Activated CD4-positive, alpha-beta T cell treated with anti-CD3 and anti-CD28 coated beads, Interleukin-2, amount 10 ng/mL, durations not matched to agents 7 days and 5 days (primary cell): ENCODE measurements at places on chromosomes 12 and 14. TPM values are rescaled to one million over a fixed set of nuclear protein-coding genes. Genes with fewer than 3 reads are reported as not detected.

The IFNG gene
- total RNA-seq, result 2.8 TPM

The AICDA gene
- total RNA-seq, result not detected

The AKAP6 gene
- total RNA-seq, result 0.62 TPM

The OR6C2 gene
- total RNA-seq, result not detected

The COCH gene
- 0.33 TPM for total RNA-seq

The TMTC1 gene
- total RNA-seq, result not detected

The PSMC6 gene
- 75.4 TPM for total RNA-seq

The AQP2 gene
- total RNA-seq, result not detected

DNA sequence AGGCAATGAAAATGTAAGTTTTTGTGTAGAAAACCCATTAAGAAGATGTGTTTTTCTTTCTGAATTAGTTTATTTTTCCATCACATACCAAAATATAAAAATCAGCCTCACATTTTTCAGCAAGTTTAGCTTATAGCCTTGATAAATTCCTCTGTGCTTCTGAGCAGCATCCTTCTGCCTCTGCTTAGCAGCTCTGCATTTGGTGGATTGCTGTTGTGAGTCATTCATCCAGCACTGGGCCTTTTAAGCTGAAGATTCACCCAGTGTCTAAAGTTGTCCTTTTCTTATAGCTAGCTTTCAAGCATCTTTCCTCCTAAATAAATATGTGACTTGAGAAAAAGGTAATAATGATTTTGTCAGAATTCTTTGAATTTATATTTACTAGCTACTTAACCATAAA lies 206.1 kb downstream of the PCNX1 start:
- no peak overlapping the region for H3K27ac ChIP-seq
- H3K27me3 ChIP-seq, result no peaks in the 10 kb centered on the region
- DNase-seq, result no peak
- no peak overlapping the region for H3K4me3 ChIP-seq

- no peaks in the 10 kb centered on the region for H3K4me1 ChIP-seq
- no peak overlapping the region for H3K27ac ChIP-seq
- H3K36me3 ChIP-seq, result no peaks in the 10 kb centered on the region
- peaks cover 10% of the 10 kb centered on the region for H3K27me3 ChIP-seq
These were observed 20.3 kb downstream of the PRICKLE1 start for GRCh38 chr12:42568952-42569915.

- H3K4me3 ChIP-seq, result no peak overlapping the region
- H3K27me3 ChIP-seq, result no peaks in the 10 kb centered on the region
- no peaks in the 10 kb centered on the region for H3K36me3 ChIP-seq
- H3K27ac ChIP-seq, result no peak overlapping the region
- no peak for DNase-seq
These were observed 158.6 kb downstream of the PAX9 start for GRCh38 chr14:36820111-36820709.

DNA sequence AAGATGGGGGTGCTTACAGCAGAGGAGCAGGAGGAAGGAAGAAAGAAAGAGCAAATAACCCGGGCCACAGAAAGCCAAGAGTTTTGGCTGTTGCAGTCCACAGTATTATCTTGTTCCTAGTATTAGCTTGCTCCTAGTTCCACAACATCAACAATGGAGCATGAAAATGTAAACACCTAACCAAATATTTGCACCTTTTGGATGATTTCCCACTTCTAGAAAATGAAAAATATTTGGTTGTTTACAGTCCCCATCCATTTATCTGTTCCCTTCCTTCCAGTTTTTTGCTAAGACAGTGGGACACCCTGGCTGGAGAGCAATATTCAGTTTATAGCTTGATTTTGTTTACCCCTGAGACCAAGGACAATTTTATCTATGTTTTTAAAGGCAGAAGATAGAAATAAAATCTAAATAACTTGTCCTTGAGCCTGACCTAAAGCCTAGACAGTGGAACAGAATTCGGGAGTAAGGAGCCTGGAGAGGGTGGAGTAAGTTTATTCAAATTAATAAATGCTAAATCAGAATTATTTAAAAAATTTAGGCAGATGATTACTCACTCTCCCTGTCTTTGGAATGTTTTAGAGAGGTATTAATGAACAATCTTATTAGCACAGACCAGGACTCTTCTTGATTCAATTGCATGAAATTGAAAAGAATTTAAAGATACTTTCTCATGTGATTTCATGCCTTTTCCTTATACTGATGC lies 51.6 kb downstream of the RESF1 start:
- DNase-seq, result no peak
- H3K4me1 ChIP-seq, result peaks cover 6% of the 10 kb centered on the region
- no peak overlapping the region for H3K4me3 ChIP-seq
- H3K27ac ChIP-seq, result no peak overlapping the region
- H3K36me3 ChIP-seq, result no peaks in the 10 kb centered on the region

DNA sequence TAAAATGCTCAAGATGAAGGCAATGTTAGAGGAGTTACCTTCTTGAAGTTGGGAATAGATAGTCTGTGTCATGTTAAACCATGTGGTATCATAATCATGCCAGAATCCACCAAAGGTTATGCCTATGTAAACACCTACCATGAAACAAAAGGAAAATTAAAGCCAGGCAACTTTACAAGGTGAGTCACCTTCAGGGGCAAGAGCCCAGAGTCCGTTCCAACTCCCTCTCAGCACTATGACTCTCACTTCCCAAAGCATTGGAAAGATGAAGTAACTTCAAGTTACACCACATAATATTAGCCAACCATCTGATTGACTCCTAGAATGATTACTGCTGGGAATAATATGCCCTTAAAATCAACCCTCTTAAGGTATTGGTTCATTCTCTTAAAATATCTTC lies 38.5 kb downstream of the CATSPERB start:
- peaks cover 12% of the 10 kb centered on the region for H3K36me3 ChIP-seq
- H3K27me3 ChIP-seq, result no peaks in the 10 kb centered on the region
- no peak overlapping the region for H3K27ac ChIP-seq
- no peak overlapping the region for H3K4me3 ChIP-seq

DNA sequence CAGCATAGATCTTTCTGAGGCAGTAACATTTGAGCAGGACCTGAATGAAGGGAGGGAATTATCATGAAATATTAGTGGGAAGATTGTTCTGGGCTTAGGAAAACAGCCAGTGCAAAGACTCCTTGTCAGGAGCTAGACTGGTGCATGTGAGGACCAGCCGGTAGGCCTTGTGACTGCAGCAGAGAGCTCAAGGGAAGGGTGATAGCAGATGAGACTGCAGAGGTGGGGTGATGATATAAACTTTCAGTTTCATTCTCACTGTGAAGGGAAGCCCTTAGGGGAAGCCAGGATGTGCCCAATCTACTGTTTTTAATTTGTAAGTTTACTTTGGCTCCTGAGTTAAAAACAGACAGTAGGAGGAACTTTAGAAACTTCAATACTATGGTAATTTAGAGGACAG lies 12.4 kb downstream of the IL22 start:
- peaks cover 54% of the 10 kb centered on the region for H3K4me1 ChIP-seq
- peaks cover 14% of the 10 kb centered on the region for H3K36me3 ChIP-seq
- peak overlapping the region; percentile 97 for H3K27ac ChIP-seq
- DNase-seq, result peak; percentile 75

DNA sequence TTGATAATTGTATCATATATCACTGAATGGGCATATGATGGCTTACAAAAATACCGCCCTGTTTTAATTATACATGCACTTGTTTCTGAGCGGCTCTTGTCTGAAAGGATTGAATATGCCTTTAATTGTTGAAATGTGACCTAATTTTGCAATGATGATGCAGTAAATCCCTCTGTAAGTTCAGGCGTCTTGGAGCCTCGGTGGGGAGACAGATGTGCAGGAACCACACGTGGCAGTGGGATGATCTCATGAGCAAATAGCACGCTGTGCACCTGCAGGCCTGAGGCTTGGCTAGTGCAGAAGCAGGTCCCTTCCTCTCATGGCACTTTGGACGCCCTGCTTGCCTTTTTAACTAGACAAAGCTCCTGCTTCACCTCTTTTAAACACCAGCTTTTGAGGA lies 49.3 kb upstream of the ASPG start:
- no peak overlapping the region for H3K27ac ChIP-seq
- peaks cover 7% of the 10 kb centered on the region for H3K27me3 ChIP-seq
- no peaks in the 10 kb centered on the region for H3K36me3 ChIP-seq
- no peaks in the 10 kb centered on the region for H3K4me1 ChIP-seq

- peaks cover 55% of the 10 kb centered on the region for H3K4me1 ChIP-seq
- H3K4me3 ChIP-seq, result no peak overlapping the region
- H3K27ac ChIP-seq, result no peak overlapping the region
- H3K27me3 ChIP-seq, result no peaks in the 10 kb centered on the region
- peaks cover 47% of the 10 kb centered on the region for H3K36me3 ChIP-seq
These were observed 9.6 kb downstream of the NAB2 start for GRCh38 chr12:57098546-57098945.

DNA sequence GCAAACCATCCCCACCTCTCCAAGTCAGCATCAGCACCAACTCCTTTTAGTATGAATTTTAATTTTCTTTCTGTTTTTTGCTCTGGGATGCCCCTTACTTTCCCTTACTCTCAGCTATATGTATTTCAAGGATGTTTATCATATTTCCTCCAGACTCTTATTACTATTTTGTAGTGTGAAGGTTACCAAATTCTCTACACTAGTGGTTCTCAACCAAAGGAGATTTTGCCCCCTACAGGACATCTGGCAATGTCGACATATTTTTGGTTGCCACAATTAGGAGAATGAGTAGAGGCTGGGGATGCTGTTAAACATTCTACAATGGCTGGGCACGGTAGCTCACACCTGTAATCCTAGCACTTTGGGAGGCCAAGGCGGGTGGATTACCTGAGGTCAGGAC lies 29.1 kb upstream of the SOS2 start:
- no peak overlapping the region for H3K4me3 ChIP-seq
- peak; percentile 49 for DNase-seq
- peaks cover 1% of the 10 kb centered on the region for H3K36me3 ChIP-seq
- H3K27me3 ChIP-seq, result no peaks in the 10 kb centered on the region

DNA sequence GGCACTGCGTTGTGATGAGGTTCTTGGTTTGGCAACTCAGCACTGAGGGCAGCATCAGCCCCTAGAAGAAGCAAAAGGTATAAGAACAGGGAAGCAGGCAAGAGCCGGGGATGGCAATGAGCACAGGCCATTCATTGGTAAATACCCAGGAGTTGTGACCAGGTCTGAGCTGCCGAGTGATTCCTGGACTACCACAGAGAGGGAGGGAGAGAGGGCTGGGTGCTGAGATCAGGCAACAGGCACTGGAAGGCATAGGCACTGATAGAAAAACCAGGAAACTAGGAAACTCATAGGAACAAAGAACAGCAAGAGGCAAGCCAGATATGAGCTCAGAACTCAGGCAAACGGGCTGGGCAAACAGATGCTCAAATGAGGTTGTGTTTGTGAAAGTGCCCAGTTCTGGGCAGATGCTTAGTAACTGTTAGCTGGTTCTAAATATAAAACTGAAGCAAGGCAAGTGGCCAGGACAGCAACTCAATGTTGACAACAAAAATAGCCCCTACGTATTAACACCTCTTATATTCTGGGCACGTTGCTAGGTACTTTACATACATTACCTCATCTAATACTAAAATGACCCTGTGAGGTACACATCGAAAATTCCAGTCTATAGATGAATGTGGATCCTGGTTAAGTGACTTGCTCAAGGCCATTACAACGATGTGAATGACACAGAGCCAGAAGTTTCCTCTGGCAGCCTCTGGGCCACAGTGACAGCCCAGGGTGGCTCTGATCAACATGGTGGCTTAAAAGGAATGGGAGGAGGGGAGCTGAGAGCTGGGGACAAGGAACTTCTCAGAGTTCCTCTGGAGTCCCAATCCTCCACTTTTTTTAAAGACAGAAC lies 121.1 kb downstream of the PRMT8 start:
- H3K4me1 ChIP-seq, result no peaks in the 10 kb centered on the region
- H3K27me3 ChIP-seq, result no peaks in the 10 kb centered on the region
- H3K4me3 ChIP-seq, result no peak overlapping the region
- no peak overlapping the region for H3K27ac ChIP-seq
- no peak for DNase-seq

- no peak overlapping the region for H3K4me3 ChIP-seq
- H3K4me1 ChIP-seq, result no peaks in the 10 kb centered on the region
- H3K27me3 ChIP-seq, result no peaks in the 10 kb centered on the region
- DNase-seq, result no peak
- H3K36me3 ChIP-seq, result no peaks in the 10 kb centered on the region
- H3K27ac ChIP-seq, result no peak overlapping the region
These were observed 239.4 kb upstream of the PDE3A start for GRCh38 chr12:20128928-20129327.

DNA sequence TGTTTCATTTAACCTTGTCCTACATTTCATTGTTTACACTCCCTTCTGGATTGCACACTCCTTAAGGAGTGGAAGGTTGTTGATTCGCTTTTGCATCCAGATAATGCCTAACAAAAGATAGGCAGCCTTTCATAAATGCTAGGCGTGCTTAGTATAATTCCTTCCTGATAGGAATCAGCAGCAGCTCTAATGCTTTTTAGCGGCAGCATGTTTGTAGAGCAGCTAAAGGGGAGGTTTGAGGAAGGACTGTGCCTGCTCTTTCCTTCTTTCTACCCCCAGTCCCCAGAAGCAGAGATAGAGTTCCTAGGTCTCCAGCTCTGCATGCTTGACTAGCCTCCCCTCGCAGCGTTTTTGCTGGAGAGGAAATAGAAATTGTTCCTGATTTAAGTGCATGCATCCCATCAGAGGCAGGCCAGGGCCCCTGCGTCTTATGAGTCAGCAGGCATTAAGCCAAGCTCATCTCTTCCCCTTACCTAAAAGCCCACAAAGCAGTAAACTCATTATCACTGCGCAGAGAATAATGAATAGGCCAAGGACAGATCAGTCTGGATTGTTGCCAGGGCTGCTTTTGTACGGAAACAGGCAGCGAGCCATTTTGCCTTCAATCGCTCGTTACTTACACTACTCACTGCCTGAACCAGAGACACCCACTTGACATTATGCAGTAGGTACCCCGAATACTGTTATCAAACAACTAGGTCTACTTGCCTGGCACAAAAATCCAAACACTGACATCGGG lies 14.0 kb upstream of the TBPL2 start:
- no peaks in the 10 kb centered on the region for H3K4me1 ChIP-seq
- no peak overlapping the region for H3K27ac ChIP-seq
- H3K27me3 ChIP-seq, result no peaks in the 10 kb centered on the region
- H3K4me3 ChIP-seq, result no peak overlapping the region
- no peak for DNase-seq

DNA sequence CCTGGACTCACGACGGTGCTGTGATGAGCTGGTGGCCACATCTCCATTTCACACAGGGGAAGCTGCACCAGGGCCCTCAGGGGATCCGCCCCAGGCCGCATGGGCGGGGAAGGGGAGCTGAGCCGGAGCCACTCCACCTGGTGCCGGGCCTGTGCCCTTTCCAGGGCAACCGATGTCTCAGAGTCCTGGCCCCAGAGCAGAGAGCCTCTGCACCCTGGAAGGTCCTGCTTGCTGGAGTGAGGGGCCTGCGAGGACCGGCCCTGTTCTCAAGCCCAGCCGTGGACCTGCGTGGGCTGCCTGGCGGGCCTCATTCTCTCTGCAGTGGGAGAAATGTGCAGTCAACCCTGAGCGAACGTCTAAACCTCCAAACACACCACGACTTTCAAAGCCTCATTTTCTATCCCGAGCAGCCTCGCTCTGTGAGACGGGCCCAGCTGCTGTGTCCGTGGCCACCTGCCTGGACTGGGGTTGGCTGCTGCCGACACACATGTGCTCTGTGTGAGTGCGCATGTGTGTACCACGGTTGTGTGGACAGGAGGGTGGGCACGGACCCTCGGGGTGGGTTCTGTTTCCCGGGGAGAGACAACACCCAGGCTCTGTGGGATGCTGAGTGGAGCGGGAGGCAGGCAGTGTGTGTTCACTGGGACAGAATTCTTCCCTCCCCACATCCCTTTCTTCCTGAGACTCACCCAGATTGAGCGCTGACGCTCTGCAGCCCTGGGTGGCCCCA lies 163.5 kb downstream of the KIF26A start:
- no peaks in the 10 kb centered on the region for H3K4me1 ChIP-seq
- H3K27ac ChIP-seq, result no peak overlapping the region
- no peak for DNase-seq

GRCh38 chr12:124162151-124163110 lies 132.5 kb upstream of the RFLNA start:
- no peak overlapping the region for H3K27ac ChIP-seq
- DNase-seq, result no peak
- no peak overlapping the region for H3K4me3 ChIP-seq
- no peaks in the 10 kb centered on the region for H3K4me1 ChIP-seq
- H3K27me3 ChIP-seq, result peaks cover 3% of the 10 kb centered on the region
- H3K36me3 ChIP-seq, result no peaks in the 10 kb centered on the region
